ENCODE measurements at places on chromosomes 1 and 21. TPM values are rescaled to one million over a fixed set of nuclear protein-coding genes. Genes with fewer than 3 reads are reported as not detected.

HIVEP3 gene
- 6.0 TPM for total RNA-seq

PPCS gene
- total RNA-seq = 72.7 TPM

CCDC27 gene
- total RNA-seq = not detected

CR1L gene
- total RNA-seq = not detected

FMOD gene
- total RNA-seq = not detected

PTGS2 gene
- total RNA-seq = not detected

TMEM82 gene
- not detected for total RNA-seq

PTAFR gene
- 0.13 TPM for total RNA-seq

HES2 gene
- total RNA-seq = 11.1 TPM

HRNR gene
- not detected for total RNA-seq

KISS1 gene
- total RNA-seq = not detected

- no peak for DNase-seq
Observed at GRCh38 chr1:113390871-113391648, 745 bp downstream of the MAGI3 start.

DNA sequence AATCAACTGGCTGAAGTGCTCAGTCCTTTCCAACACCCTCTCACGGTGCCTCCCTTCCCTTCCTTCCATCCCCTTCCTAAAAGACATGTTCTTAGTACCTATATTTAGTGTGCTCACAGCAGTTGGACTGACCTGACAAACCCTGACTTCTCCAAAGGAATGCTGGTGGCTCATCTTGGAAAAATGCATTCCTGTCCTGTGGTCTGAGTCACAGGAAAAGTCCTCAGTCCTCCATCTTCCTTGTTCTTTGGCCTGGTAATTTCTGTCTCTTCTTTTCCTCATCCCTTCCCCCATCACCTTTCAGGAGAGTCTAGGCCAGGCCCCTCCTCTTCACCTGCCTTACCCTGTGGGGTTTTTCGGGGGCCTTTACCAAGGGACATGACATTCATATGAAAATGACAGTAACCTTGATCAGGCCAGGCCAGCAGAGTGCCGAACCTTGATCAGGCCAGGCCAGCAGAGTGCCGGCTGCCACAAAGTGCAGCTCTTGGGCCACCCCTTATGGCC lies 7.2 kb downstream of the ATP1B1 start:
- DNase-seq = peak; percentile 85

DNA sequence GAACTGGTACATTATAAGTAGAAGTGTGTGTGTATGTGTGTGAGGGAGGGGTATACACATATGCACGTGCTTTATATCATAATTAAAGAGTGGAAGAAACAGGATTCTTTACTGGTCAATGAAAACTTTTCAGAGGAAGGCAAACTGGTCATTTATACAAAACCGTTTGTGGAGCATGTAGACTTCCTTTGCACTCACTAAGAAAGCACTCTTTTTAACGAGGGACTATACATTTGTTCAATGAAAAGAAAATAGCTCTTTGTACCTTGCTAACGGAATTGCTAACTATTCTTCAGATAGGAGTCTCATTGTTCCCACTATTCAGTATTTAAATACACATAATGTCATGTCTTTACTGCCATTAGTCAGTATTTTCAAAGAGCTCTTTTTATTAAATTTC lies 219.3 kb downstream of the ST6GALNAC3 start:
- no peak for DNase-seq

DNA sequence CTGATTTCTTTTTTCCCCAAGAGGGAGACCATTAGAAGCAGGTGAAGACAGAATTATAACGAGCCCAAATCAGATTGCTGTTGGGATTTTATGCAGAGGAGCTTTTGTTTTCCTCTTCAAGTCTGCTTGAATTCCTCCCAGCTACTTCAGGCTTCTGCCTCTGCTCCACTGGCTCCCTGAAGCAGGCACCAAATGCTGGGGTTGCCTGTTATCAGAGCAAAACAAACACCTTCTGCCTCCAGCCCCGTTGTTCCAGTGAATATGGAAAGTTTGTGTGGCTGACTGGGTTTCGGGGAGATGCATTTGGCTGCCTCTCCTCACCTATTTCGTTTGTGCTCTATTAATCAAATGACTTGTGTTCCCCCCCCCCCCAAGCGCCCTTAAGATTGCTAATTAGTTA lies 209.2 kb downstream of the URB2 start:
- no peak for DNase-seq

- no peak for DNase-seq
Observed at GRCh38 chr1:70807088-70807664, 240.4 kb downstream of the PTGER3 start.

DNA sequence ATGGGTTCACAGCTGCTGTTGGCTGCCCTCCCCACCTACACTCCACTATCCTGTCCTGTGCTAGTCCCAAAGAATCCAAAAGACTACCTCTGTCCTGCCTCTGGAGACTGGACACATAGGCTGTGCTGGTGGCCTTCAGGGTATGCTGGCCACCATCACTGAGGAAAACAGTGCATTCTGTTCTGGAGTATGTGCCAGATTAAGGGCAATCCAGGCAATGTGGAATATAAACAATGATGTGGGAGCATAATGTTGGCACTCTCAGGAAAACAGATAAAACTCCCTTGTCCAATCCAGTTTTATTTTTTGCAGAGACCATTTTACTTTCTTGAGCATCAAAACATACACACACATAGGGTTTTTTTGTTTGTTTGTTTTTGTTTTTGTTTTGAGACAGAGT lies 94.3 kb downstream of the GLUL start:
- DNase-seq = no peak

DNA sequence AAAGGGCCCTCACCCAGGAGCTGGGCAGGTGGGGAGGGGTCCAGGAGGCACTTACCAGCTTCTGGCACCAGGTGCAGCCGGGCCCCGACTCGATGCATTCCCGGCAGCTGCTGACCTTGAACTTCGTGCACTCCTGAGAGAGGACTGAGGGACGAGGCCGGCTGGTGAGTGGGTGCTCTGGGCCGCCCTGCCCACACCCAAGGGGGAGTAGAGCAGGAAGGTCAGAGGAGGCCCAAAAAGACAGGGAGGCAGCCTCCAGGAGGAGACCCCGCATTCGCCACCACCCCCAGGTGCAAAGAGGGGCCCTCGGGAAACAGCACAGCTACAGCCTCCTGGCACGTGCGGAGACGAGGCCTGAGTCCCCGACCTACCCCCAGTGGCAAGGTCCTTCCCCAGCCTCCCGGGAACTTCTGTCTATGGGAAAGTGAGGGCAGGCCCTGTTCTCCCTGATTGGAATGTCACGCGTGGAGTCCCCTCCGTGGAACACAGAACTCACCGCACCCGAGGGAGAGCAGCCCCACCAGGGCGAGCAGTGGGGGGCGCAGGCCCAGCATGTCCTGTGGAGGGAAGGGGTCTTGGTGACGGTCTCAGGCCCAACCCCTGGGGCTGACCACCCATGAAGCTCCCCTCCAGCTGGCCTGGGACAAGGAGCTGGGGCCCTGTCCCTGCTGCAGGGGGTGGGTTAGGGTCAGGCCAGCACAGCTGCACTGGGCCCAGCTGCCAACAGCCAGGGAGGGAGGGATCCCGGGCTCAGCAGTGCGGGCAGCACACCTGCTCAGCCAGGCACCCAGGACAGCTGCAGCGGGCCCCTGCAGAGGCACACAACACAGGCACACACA lies 10.3 kb downstream of the ITGB2 start:
- DNase-seq = no peak

DNA sequence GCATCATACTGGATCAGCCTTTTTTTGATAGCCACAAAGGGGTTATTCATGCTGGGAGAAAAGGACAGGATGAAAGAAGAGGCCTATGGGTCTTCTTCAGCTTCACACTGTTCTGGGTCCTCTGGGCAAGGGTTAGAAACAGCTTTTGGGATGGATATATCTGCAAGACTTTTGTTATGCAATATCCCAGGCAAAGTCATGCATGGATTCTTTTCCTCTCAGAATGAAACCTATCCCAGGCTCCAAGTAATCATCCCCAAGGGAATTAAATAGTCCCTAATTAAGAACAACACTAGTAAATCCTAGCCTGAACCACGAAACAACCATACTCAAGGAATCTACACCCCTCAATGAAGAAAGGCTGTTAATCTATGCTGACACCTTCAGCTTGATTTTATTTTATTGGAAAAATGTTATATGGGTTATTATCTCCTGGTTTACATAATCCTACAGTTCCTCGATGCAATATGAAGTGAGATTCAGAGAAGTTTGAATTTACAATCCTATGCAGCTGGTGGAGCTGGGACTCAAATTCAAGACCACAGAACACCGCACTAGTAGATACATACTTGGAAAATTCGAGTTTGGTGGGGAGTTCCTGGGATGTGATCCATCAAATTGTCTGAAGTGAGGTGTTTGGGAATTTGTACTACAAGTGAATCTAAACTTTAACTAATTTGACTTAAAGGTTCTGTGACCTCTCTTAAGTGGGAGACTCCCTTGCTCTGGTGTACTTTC lies 338.6 kb downstream of the TBX15 start:
- DNase-seq = no peak

DNA sequence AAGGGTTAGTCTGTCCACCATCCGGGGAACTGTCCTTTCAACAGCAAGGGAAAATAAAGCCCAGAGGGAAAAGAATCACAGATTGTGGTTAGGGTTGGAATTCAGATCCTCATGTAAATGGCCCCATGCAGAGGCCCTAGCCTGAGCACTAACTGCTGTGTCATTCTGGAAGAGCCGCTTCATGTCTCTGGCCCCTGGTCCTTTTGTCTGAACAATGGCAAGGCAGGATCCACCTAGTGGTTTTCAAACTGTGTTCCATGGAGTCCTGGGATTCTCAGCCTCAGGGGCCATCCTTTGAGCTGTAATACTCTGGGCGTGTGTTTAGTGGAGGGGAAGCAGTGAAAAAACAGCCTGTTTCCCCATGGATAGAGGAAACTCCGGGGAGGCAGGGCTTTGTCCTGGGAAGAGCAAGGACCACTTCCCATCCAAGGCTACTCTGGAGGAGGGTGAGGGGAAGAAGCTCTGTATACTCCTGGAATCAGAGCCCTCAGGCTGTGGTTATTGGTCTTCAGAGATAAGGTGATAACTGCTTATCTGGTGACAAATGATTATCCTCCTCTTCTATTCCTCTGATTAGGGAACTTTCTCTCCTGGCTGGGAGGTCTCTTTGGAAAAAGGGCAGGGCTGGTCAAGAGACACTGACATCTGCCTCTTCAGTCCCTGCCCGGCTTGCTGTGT lies 19.2 kb downstream of the PAX7 start:
- DNase-seq = no peak

DNA sequence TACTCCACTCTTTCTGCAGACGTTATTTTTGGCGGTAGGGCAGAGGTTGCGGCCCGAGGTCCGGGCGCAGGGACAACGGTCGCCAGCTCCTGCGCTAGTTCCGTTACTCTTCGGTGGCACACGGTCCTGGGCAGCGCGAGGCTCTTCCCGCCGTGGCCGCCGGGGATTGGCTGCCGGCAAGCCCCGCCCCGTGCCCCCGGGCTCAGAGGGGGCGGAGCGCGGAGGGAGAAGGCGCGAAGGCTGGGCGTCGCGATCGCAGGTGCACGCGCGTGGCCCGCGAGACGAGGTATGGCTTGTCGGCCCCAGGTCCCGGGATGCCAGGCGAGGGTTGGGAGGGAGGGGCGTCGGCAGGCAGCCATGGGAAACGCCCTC lies 518 bp upstream of the SHE start:
- DNase-seq = no peak

DNA sequence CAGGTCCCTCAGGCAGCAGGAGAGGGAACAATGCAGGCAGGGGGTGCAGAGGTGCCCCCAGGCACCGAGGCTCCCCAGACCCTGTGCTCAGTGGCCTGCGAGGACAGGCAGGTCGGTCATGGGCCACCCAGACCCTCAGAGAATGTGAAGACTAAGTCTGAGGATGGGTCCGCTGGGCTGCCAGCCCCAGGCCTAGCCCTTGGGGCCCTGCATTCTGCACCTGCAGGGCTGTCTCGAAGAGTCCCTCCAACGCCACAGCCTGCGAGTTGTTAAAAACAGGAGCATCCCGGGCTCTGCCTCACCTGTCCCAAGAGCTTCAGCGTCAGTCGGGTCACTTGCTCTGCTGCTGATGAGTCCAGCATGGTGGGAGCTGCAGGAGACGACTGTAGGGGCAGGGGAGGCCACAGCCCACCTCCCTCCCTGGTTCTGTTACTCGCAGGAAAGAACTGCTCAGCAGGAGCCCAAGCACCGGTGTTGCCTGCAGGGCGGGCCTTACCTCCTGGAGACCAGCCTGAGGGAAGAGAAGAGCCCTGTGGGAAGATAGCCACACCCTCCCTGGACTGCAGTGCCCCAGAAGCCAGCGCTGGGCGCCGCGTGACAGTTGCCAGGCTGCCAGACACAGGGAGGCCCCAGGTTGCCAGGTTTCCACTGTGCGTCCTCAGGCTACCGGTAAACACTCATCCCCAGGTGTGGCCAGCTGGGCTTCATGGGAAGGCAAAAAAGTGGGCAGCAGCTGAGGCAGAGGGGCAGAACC lies 5.8 kb downstream of the C21orf58 start:
- DNase-seq = no peak

- peak; percentile 48 for DNase-seq
Observed at GRCh38 chr1:168603501-168604110, 27.2 kb downstream of the XCL1 start.

GRCh38 chr1:208272311-208272710 lies 28.1 kb upstream of the PLXNA2 start:
- no peak for DNase-seq

GRCh38 chr1:201739080-201739479 lies 89.9 kb upstream of the IPO9 start:
- no peak for DNase-seq

- DNase-seq = no peak
Observed at GRCh38 chr1:171622152-171622462, at the start of gene MYOCOS. Gene MYOCOS, plus strand, starts transcription at chr1:171622243. Its CDS starts 1,641 bp downstream, at chr1:171623884.

DNA sequence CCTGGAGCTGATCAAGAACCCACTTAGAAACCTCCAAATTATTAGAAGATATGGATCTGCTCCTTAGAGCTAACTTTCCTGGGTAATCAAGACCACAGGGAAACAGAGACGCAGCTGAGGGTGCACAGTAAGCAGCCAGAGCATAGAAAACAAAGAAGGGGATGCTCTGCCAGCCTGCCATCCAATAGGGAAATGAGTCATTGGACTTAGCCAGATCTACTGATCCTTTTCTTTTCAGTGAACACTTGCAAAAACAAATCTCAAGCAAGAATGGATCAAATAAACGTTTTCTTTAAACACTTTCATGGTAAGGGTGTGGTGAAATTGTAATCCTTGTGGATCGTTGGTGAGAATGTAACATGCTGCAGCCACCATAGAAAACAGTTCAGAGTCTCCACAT lies 474.0 kb downstream of the LTN1 start:
- no peak for DNase-seq

GRCh38 chr1:22920734-22921451 lies 51.8 kb downstream of the LACTBL1 start:
- DNase-seq = no peak

- no peak for DNase-seq
Observed at GRCh38 chr1:31670593-31670964, 25.9 kb upstream of the PEF1 start.

- no peak for DNase-seq
Observed at GRCh38 chr1:167681024-167681423, 40.8 kb upstream of the MPZL1 start.

- DNase-seq = no peak
Observed at GRCh38 chr21:29186246-29186645, 55.8 kb downstream of the MAP3K7CL start.

- no peak for DNase-seq
Observed at GRCh38 chr21:14491269-14491681, 54.8 kb downstream of the SAMSN1 start.

GRCh38 chr1:31575369-31576140 lies 760 bp upstream of the TINAGL1 start:
- no peak for DNase-seq
